NCI-H1105 treated with DMSO at 0.1 percent for 48 hours (cell line): ENCODE measurements at places on chromosomes 12 and 14.

- no peak for DNase-seq
These were observed 21.7 kb downstream of the SMCO2 start for GRCh38 chr12:27468241-27468640.

GRCh38 chr14:72986214-72986613, 40.7 kb downstream of the ZFYVE1 start:
- DNase-seq = no peak

DNA sequence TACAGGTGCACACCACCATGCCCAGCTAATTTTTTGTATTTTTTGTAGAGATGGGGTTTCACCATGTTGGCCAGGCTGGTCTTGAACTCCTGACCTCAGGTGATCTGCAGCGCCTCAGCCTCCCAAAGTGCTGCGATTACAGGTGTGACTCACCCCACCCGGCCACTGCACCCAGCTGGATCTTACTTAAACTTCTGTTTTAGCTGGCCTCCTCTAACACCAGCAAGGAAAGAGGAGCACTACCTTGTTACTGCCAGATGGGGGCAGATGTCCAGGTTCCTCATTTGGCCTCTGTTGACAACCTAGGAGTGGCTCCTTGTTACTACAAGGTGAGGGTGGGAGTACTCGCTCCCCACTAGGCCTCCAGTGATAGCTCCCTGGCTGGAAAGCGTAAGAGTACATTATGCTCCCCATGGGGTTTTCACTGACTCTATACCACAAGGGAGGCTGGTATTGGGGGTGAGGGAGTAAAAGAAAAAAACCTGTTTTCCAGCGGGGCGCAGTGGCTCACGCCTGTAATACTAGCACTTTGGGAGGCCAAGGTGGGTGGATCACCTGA, 13.2 kb upstream of the ARF6 start:
- DNase-seq = peak; percentile 41

DNA sequence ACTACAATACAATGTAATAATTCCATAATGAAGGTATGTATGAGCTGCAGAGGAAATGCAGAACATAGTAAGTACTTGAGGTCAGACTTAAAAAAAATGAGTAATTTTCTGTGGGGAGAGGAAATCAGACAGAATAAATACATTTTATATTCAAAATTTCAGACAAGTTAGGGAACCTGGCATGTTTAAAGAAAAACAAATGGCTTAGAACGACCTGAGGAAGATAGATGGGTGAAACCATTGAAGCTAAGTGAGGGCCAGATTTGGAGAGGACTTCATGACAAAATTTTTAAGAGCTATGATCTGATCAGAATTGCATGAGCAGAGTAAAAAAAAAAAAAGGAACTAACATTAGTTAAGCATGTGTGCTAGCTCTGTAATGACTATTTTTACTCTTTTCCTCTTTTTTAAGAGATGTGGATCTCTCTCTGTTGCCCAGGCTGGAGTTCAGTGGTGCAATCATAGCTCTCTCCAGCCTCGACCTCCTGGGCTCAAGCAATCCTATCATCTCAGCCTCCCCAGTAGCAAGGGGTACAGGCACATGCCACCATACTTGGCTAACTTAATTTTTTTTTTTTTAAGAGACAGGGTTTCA, 157.6 kb upstream of the PDE3A start:
- DNase-seq = no peak

DNA sequence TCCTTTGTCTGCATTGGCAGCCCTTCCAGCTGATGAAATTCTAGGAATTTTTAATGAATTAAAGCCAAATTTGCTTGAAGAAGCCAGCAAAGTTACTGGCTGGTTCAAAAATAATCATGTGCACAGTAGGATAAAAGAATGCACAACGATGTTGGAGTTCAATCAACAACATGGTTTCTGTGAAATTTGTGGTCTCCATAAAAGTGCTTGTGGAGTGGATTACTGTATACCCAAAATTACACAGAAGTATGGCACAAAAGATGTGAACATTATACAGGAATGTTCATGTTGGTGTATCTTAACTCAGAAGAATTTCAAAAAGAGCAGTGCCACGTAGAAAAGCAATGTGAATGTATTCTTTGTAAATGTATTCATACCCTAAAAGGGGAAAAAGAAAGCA, 105.0 kb upstream of the METAP2 start:
- DNase-seq = no peak

DNA sequence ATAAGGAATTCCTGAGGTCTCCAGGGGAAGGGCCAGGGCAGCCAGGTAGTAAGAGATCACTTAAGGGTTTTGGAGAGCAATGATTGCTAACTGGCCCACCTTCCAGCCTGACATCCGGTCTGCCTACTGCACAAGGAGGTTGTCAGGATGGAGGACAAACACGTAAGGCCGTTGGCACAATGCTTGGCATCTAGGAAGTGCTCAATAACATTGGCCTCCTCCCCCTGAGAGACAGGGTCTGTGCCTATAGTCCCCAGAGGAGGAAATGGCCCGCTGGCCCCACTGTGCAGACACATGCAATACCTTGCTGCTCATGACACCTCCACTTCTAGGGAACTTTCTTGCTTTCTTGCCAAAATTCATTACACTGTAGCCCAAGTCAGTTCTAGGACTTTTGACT, 73.2 kb downstream of the NTF3 start:
- no peak for DNase-seq

- peak; percentile 84 for DNase-seq
These were observed 114.5 kb downstream of the RAD51B start for GRCh38 chr14:67934087-67934486.

GRCh38 chr12:12804011-12804410, 9.1 kb upstream of the DDX47 start:
- no peak for DNase-seq

DNA sequence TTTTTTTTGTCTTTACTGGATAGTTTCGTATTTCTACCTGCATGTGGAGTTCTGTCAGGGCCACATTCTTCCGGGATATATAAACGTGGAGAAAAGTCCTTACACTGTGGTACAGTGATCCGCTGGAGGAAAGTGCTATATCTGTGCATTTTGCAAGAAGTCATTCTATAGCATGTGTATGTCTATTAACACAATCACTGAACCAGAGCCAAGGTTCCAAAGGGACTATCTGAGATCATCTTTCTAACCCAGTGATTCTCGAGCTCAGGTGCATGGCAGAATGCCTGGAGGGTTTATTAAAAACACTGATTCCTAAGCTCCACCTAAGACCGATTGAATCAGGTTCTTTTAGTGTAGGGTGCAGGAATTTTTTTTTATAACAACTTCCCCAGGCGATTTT, 354.0 kb downstream of the NRXN3 start:
- DNase-seq = no peak

GRCh38 chr12:2687058-2687457, 107.7 kb upstream of the FKBP4 start:
- no peak for DNase-seq
